ENCODE measurements at places on chromosomes 3 and 15.
A peak's percentile ranks its signal among the peaks of the same experiment; 100 is the strongest.

GRCh38 chr3:178084938-178085816 lies 451.1 kb upstream of the KCNMB2 start:
- DNase-seq, result no peak

DNA sequence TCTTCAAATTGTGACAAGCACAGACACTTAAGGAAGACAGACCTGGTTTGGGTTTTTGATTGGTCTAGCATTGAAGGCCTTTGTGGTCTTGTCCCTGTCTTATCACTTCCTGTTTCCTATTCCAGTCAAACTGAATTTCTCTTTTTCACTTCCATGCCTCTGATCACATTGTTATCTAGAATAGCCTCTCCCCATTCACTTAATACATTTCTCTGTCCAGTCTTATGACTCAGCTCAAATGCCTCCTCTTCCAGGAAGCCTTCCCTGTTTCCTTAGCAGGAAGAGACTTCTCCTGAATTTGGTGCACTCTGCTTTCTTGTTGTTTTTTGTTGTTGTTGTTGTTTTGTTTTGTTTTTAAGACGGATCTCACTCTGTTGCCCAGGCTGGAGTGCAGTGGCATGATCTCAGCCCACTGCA lies 45.5 kb downstream of the LIMD1 start:
- DNase-seq, result no peak

DNA sequence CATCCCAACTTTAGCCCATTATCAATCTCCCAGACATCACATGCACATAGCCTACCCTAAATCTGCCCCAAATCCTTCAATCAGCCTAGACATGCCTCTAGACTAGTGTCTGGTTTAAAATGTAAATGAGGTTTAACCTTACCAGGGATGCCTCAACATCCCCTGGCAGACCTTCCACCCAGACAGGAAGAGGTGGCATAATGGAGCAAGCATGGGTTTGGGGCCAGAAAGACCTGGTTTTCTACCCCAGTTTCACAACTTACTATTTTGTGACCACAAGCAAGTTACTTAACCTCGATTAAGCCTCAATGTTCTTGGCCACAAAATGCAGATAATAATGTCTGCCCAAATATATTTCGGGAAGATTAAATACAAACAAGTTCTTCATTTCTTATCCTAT lies 28.3 kb upstream of the THBS1 start:
- DNase-seq, result no peak

DNA sequence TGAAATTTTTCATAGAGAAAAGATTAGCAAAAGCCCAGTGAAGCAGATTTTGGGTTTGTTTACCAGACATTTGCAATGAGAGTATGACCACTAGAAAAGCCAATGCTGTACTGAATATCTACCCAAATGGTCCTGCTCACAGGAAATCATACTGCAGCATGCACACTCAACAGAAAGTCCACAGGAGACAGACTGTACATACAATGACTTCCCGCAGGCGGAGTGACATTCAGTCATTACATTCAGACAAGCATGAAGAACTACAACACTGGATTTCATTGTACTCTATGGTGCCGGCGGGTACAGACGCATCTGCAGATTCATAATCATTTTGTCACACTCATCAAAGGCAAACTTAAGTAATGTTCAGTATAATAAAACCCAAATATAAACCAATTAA lies 11.8 kb downstream of the LZTFL1 start:
- DNase-seq, result no peak

DNA sequence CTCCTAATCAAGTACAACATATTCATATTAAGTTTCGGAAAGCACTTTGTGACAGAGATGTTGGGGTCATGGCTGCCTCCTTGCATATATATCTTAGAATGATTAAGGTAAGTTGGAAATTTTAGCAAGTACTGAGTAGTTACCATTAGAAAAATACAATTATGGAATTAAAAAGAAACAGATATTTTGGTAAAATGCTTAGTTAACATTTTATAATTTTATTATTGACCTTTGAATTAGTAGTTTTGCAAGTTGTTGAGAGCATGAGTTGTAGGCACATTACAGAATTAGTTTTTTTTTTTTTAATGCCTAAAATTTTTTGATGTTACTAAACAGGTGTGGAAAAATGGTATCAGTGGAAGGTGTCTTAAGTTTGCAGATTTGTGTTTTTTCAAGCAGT lies 20.6 kb downstream of the AP4E1 start:
- DNase-seq, result no peak

- no peak for DNase-seq
Measured at GRCh38 chr15:43218908-43219706, 1.7 kb downstream of the EPB42 start.

DNA sequence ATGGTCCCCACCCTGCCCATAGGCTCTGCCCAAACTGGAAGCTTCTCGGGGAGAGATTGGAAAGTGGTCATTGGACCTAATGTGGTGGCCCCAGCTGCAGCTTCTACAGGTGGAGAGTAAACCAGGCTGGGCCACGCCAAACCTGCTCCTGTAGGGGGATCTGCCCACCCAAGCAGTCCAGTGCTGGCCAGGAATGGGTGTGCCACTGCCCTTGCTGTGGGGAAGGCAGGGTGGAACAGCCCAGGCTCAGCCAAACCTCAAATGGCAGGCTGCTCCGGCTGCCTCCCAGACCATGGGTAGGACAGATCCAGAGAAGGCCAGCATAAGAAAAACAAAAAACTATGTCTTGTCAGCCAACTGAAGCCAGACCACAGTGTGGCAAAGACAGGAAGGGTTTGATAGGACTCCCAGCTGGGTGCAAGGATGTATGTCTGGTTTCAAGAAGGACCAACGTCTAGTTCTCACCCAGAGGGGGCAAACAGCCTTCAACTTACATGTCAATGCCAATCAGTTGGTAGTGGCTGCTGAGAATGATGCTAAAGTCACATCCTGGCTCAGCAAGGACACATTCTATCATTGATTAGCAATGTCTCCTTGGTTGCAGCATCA lies 267.3 kb downstream of the UACA start:
- DNase-seq, result peak; percentile 53

- DNase-seq, result no peak
Measured at GRCh38 chr3:29374226-29374625, 93.4 kb downstream of the RBMS3 start.

- DNase-seq, result no peak
Measured at GRCh38 chr3:177530908-177531307, 333.6 kb upstream of the TBL1XR1 start.

DNA sequence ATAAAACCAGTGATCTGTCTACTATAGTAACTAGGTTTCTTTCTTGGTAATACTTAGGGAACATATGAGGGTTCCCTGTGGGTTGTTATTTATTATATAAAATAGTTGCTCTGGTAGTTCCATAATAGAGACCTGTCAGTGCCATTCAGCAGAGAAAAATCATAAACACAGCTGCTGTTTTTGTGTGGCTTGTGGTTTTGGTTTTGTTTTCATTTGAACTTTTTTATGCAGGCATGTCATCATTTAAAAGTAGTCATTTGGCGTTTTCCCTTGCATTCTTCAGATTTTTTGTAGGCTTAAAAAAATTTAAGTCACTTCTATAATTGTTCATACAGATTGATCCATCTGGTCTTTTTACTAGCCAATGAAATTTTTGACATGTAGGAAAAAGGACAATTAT lies 47.9 kb downstream of the PIK3CA start:
- DNase-seq, result no peak

- DNase-seq, result no peak
Measured at GRCh38 chr3:178306432-178307115, 229.7 kb upstream of the KCNMB2 start.

- no peak for DNase-seq
Measured at GRCh38 chr3:95387242-95388021, 1324.6 kb downstream of the NSUN3 start.

GRCh38 chr3:134797057-134797740 lies 2.1 kb downstream of the EPHB1 start:
- no peak for DNase-seq

- no peak for DNase-seq
Measured at GRCh38 chr3:147370349-147370748, 36.0 kb downstream of the ZIC4 start.

- DNase-seq, result no peak
Measured at GRCh38 chr3:184540777-184541681, 20.6 kb upstream of the EPHB3 start.

- no peak for DNase-seq
Measured at GRCh38 chr3:141929341-141929995, 53.0 kb downstream of the ATP1B3 start.

- DNase-seq, result no peak
Measured at GRCh38 chr3:57112206-57112605, 51.7 kb downstream of the SPATA12 start.

GRCh38 chr3:126461450-126462070 lies 14.1 kb downstream of the ZXDC start:
- DNase-seq, result no peak

DNA sequence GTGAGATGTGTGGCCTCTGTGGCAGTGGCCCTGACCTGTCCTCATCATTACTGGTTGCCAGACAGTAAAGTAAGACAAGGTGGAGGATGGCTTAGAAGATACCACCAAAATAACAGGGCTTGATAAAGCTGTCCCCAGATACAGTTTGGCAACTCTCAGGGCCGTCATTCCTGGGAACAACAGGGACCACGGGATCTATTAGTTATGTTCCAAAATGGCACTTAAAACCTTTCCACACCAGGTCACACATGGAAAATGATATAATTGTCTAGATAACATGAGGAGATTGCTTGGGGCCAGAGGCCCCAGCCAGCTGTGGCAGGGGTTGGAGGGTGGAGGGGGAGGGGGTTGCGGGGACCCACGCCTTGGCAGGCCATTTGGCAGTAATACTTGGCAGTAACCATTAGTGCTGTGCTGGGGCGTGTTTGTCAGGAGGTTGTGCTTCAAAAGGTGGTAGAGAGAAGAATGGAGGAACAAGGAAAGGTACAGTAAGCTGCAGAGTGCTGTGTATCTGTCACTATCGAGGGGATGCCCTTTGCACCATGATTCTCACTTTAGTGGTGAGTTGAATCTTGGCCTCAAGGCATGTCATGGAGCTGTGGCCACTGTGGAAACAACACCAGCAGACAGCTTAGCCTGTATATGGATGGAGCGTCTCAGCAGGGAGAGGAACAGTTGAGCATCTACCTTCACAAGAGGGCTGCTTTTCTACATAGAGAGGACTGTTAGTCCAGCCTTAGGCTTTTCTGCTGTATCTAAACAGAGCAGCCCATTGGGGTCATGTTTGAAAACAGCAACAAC lies 14.0 kb downstream of the PLCL2 start:
- DNase-seq, result no peak

DNA sequence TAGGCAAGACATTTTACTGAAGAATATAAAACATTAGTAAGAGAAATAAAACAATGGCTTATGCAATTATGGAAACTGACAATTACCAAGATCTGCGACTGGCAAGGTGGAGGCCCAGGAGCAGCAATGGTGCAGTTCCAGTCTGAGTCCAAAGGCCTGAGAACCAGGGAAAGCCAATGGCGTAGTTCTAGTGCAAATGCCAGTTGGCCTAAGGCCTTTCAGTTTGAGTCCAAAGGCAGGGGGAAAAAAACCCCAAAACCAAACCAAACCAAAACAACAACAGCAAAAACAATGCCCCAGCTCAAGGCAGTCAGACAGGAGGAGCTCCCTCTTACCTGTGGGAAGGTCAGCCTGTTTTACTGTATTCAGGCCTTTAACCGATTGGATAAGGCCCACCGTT lies 72.6 kb downstream of the ST6GAL1 start:
- DNase-seq, result no peak

- no peak for DNase-seq
Measured at GRCh38 chr15:67090297-67091070, 25.1 kb downstream of the SMAD3 start.

DNA sequence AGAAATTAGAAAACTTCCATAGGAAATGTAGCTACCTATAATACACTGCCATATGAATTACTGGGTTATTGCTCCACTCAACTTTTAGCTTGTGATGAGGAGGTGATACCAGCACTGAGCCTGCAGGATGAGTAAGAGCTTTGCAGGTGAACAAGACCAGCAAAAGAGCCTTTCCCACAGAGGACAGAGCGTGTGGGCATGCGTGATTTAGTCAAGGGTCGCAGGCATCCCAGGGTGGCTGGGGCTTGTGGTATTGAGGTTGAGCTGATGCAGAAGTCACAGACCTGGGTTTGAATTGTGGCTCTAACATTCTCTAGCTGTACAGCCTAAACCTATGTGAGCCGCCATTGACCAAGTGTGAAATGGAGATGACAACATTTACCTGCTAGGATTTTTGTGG lies 5.6 kb downstream of the NRROS start:
- DNase-seq, result peak; percentile 32

- DNase-seq, result no peak
Measured at GRCh38 chr3:38154625-38155255, 10.6 kb upstream of the OXSR1 start.

DNA sequence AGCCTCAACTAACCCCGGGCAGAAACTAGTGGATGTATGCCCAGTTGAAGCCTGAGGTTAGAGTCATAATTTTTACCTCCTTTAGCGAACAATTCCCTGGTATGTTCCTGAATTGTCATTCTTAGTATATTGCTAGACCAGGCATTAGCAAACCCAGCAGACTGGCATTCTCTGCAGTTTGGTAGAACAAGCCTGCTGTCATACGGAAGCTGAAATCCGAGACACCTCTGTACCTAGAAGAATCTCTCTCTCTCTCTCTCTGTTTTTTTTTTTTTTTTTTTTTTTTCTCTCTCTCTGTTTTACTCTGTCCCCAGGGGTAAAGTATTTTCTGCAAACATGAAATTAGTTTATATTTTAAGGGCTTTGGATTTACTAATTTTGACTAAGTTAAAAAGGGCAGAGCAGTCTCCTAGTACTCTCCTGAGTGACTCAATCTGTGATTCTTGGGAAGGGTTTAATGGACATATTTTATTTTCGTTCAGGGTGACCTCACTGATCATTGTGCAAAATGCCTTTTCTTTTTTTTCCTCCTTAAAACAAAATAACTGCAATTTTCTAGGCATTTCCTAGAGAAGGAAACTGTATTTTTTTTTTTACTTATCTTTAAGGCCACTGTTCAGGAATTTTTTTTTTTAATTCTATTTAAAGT lies 133.6 kb upstream of the ICE2 start:
- DNase-seq, result no peak

DNA sequence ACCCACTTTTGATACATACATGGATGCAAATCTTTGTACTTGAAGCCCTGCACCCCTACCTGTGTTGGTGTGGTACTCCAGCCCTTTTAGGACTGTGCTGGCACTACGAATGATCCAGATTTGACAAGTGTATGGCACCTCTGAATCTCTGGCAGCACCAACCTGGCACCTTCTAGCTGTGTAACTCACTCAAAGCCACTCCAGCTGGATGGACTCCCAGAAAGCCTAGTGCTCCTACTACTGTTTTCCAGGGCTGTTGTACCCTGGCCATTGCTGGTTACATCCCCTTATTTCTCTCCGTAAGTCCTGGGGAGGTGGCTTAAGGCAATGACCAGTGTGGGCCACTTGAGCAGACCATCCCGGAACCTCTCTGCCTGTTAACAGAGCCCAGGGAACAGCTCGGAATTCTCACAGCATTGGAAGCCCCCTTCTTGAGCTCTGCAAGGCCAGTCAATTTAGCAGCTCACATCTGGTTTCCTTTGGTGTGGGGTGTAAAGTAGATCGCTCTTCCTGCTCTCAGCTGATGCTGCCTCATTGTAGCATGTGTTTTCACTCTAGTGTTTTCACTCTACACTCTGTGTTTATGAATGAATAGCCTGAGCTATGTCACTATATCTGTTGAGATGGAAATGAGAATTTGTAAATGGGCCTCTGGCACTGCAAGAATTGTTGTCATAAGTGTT lies 12.2 kb downstream of the CALML4 start:
- DNase-seq, result no peak

Measured in chondrocyte (in vitro differentiated cells).